ENCODE measurements at places on chromosomes 5 and 9.

DNA sequence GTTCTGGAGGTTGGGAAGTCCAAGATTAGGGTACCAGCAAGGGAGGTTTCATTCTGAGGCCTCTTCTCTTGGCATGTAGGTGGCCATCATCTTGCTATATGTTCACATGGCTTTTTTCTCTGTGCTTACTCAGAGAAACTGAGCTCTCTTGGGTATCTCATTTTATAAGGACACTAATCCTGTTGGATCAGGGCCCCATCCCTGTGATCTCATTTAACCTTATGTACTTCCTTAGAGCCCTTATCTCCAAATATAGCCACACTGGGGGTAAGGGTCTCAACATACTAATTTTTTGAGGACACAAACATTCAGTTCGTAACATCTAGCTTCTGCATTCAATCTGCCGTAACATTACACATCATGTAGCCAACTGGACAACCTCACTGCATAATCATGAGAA lies 6.6 kb downstream of the DHX29 start:
- no peak for DNase-seq

DNA sequence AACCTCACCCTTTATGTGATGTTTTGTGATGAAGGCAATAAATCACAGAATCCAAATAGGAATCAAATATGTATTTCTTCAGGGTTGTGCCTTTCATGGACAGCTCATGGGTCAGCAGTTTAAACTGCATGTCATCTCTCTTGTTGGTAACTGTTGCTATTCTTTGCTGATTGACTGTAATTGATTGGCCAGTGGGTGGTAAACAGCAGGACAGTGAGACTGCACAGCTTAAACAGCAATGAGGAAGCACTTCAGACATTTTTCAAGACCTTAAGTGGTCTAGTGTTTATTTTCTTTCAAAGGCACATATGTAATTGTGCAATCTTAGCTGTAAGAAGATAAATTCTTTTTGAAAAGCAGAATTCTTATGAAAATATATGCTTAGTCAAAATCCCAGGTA lies 260.5 kb downstream of the COX7C start:
- no peak for DNase-seq

- DNase-seq, result no peak
Measured at GRCh38 chr9:137351781-137352501, 49.9 kb upstream of the NRARP start.

DNA sequence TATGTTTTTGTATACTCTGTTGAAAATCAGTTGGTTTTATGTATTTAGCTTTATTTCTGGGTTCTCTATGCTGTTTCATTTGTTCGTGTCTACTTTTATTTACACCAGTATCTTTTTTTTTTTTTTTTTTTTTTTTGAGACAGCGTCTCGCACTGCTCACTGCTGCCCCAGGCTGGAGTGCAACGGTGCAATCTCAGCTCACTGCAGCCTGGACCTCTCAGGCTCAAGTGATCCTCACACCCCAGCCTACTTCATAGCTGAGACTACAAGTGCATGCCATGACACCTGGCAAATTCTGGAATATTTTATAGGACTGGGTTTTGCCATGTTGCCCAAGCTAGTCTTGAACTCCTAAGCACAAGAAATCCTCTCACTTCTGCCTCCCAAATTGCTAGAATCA lies 869.4 kb upstream of the CDH6 start:
- no peak for DNase-seq

GRCh38 chr9:78775696-78776295 lies 478.9 kb downstream of the PSAT1 start:
- DNase-seq, result no peak

- DNase-seq, result no peak
Measured at GRCh38 chr9:21682981-21683380, 119.5 kb upstream of the MTAP start.

All from T-cell (primary cell).